ENCODE measurements at places on chromosomes 2 and 18. TPM values are rescaled to one million over a fixed set of nuclear protein-coding genes. Genes with fewer than 3 reads are reported as not detected.

Gene AFF3
- 3.4 TPM for total RNA-seq

Gene B3GNT7
- total RNA-seq, result 1.1 TPM

Gene LYG2
- not detected for total RNA-seq

Gene BOD1L2
- not detected for total RNA-seq

Gene KIF1A
- 0.33 TPM for total RNA-seq

Gene CHAC2
- total RNA-seq, result 0.78 TPM
